ENCODE measurements at places on chromosomes 5 and 9.

DNA sequence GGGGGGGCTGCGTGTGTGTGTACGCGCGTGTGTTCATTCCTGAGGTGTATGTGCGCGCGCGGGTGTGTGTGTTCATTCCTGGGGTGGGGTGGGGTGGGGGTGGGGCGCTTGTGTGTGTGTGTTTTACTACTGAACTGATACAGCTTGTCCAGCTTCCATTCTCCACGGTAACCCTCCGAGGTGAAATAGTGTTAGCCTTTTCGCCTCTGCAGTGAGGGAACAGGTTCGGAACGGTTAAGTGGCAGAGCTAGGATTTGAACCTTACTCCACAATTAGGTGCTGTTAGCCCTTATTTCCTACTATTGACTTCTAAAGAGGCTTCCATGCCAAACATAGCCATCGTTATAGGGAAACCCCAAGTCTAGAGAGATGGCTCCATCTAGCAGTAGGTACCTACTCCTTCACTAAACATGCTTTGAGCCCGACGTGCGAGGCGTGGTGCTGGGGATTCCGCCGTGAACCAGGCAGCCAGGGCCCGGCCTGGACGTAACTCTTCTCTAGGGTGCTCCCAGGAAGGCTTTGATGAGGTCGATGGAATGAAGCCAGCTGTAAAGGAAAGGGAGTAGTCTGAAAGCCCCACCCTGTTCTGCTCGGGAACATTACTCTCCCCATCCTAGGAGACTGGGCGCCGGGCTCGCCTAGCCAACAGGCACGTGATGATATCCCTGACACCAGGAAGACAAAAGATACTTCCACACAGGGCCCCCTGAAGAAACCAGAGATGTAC is 782 bp upstream of the SKP1 start:
- H3K27me3 ChIP-seq: peaks cover 6% of the 10 kb centered on the region
- DNase-seq: no peak
- peak overlapping the region; percentile 80 for H3K4me3 ChIP-seq
- H3K4me1 ChIP-seq: peaks cover 24% of the 10 kb centered on the region
- H3K36me3 ChIP-seq: peaks cover 15% of the 10 kb centered on the region
- peak overlapping the region; percentile 97 for H3K27ac ChIP-seq

- H3K4me1 ChIP-seq: peaks cover 54% of the 10 kb centered on the region
- H3K4me3 ChIP-seq: peak overlapping the region; percentile 33
- peaks cover 10% of the 10 kb centered on the region for H3K36me3 ChIP-seq
- peak overlapping the region; percentile 94 for H3K27ac ChIP-seq
- peak; percentile 32 for DNase-seq
Observed at GRCh38 chr5:94793113-94793815, 174.8 kb downstream of the SLF1 start.

GRCh38 chr5:177154003-177154643 is 20.6 kb downstream of the NSD1 start:
- H3K4me3 ChIP-seq: no peak overlapping the region
- H3K27me3 ChIP-seq: no peaks in the 10 kb centered on the region
- no peak overlapping the region for H3K27ac ChIP-seq
- H3K4me1 ChIP-seq: peaks cover 5% of the 10 kb centered on the region

- no peak overlapping the region for H3K4me3 ChIP-seq
- H3K36me3 ChIP-seq: no peaks in the 10 kb centered on the region
- DNase-seq: no peak
- H3K4me1 ChIP-seq: no peaks in the 10 kb centered on the region
Observed at GRCh38 chr9:85038824-85039608, 369.5 kb downstream of the NTRK2 start.

- H3K4me1 ChIP-seq: no peaks in the 10 kb centered on the region
- DNase-seq: no peak
- no peaks in the 10 kb centered on the region for H3K36me3 ChIP-seq
- peaks cover 4% of the 10 kb centered on the region for H3K27me3 ChIP-seq
- H3K4me3 ChIP-seq: no peak overlapping the region
Observed at GRCh38 chr9:131038256-131039128, 29.5 kb downstream of the LAMC3 start.

DNA sequence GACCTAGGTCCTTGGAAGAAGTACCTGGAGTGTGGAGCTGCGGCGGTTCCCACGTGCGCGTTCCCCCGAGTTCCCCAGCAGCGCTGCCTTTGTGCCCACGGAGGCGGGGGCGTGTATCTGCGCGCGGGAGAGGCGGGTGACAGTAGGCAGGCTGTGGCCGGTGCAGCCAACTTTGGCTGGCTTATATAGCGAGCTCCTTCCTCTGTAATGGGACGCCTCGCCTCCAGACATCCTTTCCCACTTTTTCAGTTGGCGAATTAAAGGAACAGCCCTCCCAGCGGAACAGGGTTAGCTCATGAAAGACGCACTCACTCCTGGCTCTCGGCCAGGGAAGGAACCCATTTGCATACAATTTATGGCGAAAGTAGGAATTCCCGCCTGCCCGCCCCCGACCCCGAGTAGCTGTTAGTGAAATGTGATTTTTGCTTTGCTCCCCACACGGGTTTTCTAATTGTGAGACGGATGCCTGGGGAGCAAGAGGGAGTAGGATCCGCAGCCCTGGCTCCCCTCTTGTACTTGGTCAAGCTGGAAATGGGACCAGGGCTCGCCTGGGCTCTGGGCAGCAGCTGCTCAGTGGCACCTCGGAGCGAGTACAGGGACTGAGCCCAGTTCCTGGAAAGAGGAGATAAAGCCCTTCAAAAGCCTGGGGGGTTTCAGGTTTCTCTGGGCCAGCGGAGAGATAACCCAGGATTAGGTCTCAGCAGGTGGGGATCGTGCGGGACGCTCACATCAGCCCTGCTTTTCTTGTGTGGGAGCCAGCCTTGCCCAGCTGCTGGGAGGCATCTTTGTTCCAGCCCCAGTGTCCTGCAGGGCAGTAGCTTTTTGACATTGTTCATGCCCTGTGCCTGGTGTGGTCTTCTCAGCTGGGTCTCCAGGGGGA is at the start of gene TNC:
TNC (minus strand) TSS at position 159 of the 880 bp plus-strand sequence. CDS start 27,139 bp downstream, outside the sequence.
- H3K27me3 ChIP-seq: peaks cover 69% of the 10 kb centered on the region
- no peak within 1 kb of the TSS for H3K27ac ChIP-seq
- H3K4me1 ChIP-seq: no peaks in the 10 kb centered on the region
- H3K36me3 ChIP-seq: no peaks in the 10 kb centered on the region
- no peak for DNase-seq
- no peak within 1 kb of the TSS for H3K4me3 ChIP-seq

DNA sequence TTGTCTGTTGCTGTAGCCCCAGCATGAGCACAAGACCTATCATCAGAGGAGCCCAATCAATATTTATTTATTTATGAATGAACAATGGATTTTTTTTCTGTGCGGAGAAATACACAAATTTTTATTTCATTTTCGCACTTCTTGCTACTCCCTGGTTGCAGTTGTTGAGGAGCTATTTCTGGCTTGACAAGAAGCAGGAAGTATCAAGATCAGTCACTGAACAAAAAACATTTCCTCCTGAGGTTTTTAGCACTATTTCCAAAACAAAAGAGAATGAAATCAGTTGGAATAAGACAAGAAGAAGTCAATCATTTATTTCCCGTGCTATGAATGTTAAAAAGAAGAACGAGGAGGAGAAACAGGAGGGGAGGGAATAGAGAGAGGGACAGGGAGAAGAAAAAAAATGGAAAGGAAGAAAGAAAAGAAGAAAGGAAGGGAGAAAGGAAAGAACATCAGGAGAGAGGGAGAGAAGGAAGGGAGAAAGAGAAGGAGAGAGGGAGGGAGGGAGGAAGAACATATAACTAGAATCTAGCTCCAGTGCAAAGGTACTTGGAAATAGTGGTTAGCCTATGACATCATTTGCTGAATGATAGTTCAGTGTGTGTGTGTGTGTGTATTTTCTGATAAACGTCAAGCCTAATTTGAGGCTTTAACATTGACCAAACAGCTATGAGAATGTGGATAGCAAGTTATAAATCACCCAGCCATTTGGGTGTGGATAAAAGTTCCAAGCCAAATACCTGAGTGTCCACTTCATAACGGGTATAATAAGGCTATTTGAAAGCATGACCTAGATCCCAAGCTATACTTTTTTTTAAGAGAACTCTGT is 586.0 kb downstream of the EBF1 start:
- no peak overlapping the region for H3K4me3 ChIP-seq
- H3K36me3 ChIP-seq: no peaks in the 10 kb centered on the region

DNA sequence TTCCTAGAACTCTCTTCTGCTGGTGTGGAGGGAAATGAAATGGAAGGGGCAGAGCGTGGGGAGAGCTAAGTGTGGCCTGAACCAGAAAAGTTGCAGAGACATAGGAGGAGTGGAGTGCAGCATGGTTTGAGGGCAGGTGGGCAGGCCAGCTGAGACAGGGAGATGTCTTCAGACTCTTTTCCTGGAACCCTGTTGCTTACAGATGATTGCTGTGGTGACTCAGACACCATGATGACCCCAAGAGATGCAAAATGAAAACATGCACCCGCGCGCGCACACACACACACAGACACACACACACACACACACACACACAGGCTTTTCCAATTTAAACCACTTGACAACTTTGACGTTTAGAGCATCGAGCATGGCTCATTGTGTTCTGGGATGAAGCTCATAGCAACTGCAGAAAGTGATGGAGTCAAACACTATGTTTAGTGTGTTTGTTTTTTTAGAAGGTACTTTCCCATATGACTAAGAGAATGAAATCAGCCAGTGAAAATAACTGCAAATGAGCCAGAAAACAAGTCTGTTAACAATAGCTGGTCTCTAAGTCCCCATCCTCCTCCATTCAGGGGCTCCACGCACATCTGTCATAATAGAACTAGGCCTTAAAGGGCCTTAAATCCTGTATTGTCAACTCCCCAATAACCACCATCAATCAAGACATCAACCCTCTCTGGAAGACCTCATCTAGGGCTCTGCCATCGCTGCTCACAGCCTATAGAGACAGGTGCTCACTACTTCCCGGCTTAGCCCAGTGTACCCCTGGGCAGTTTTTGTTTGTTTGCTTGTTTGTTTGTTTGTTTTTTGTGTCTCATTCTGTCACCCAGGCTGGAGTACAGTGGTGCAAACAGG is 9.6 kb downstream of the TMOD1 start:
- H3K36me3 ChIP-seq: no peaks in the 10 kb centered on the region
- peak overlapping the region; percentile 48 for H3K27ac ChIP-seq
- peak; percentile 32 for DNase-seq
- H3K4me1 ChIP-seq: peaks cover 15% of the 10 kb centered on the region

Data from activated CD4-positive, alpha-beta memory T cell treated with anti-CD3 and anti-CD28 coated beads, Interleukin-2, amount 10 ng/mL, durations not matched to agents 7 days and 5 days (primary cell).